CD4-positive, alpha-beta T cell treated with Interleukin-2 at 100 ng/mL for 4 hours (primary cell): ENCODE measurements at places on chromosomes 1 and 21.
A peak's percentile ranks its signal among the peaks of the same experiment; 100 is the strongest.

DNA sequence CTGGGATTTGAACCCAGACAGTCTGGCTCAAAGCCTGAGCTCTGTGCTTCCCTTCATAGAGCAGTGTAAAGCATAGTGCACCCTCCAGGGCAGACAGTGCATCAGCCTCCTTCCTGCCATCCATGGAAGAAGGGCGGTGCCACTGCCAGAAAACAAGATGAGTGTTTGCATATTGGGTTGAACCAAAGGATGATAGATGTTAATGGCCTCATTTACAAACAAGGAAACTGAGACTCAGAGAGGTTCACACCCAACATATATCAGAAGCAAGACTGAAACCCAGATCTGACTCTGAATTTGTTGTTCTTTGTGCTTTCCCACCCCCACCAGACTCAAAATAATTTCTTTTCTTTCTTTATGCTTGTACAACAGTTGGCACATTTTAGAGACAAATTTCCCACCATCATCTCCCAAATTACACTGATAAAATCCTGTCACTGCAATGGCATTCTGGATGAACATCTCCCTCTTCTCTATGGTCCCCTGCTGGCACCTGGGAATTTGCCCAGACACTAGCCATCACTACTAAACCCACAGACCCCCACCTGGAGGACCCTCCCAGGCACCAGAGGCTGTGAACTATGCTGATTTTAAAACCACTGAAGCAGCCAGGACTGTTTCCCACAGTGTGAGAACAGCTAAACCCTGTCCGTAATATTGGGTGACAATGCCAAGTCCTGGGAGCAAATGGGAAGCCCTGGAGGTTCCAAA is 45.4 kb upstream of the MPZL1 start:
- no peak for DNase-seq

DNA sequence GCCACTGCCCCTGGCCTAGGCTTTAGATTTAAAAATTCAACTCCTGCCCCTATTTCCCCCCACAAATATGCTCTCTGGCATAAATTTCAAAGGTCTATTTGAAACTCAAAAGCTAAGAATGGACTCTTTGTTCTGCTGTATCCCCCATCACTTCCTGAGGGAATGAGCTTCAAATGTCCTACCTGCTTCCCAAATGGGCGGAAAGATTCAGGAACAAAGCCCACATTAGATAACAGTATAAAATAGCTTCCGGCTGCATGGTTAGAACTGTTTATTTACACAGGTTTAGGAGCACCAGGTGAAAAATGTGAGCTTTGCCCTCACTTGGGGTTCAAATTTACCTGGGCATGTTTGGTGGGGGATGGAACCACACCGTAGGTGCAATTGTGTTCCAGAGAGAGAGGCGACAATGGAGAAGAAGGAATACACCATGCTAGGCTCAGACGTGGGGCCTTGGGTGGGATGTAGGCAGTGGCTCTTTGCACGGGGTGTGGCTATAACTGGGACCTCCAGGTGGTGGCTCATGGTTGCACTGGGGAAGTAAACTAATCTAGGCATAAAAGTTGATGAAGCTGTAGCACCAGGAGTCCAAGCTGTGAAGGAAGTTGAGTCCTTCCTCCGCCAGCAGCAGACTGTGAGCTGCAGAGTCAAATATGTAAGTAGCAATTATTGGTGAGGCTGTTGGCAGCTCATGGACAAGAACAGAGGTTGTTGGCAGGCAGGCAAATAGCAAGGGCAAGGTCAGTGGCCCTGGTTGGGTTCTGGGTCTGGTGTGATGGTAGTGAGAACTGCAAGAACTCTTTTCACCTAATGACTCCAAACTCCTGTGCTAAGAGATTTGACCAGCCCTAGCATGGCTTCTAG is 41.5 kb upstream of the SRSF10 start:
- DNase-seq = no peak

DNA sequence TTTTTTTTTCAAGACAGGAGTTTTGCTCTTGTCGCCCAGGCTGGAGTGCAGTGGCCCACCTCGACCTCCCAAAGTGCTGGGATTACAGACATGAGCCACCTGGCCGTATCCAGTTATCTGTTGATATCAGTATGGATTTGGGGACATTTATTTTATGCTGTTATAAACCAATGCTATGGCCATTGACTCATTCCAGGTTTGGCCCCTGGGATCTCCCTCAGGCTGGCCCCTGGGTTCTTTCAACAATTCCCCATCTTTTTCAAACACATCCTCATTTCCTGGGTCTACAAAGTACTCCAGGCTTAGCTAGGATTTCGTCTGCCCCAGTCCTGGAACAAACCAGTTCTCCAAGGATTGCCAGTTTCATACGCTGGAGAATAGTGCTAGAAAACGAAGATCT is 44.1 kb downstream of the WDR4 start:
- no peak for DNase-seq

GRCh38 chr21:19340303-19340702 is 936.7 kb upstream of the TMPRSS15 start:
- no peak for DNase-seq

- no peak for DNase-seq
Measured at GRCh38 chr1:43405219-43405875, 15.6 kb downstream of the SZT2 start.

DNA sequence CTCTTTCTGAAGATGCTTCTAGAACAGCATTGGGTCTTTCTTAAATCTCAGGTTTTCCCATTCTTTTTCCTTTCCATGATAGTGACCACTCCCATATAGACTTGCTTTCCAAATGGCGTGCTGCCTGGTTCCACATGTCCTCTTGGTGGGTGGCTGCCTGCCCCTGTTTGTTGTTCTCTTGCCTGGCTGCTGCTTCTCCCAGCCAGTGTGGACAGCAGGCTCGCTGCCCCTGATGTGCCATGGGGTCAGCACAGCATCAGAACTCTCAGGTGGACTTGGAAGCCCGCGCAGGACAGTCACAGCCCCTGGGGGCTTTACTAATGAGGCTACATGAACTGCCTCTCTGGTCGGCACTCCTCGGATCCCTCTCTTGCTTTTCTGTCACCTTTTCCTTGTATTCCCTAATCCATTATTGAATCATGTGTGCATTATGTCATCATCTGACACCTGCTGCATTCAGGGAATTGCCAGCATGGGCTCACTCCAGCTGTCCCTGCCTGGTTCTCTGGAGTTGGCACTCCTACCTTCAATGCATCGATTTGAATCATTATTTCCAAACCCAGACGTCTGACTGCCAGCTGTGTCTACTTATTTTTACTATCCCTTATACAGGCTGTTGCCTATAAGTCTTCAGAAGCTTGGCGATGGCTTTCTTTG is 100.5 kb upstream of the COA6 start:
- no peak for DNase-seq

DNA sequence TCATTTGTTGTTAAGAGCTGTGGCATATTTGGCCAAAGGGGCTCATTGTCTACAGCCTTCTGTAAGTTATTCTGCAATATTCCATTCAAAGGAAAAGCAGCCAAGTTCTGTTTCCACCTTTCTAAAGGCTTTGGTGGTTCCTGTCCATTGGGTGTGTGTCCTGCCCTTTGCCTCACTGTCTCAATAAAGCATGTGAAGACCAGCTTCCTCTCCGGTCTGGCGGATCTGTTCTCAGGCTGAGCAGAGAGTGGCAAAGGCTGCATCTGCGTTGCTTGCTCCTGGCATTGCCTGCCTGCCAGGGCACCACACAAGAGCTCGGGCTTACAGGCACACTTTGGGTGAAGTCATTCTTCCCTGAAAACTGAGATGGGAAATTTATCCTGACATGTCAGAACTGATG is 34.9 kb downstream of the ST6GALNAC3 start:
- no peak for DNase-seq

GRCh38 chr1:226402739-226403165 is 5.1 kb downstream of the PARP1 start:
- no peak for DNase-seq

GRCh38 chr1:207309745-207310273 is 11.7 kb upstream of the CD55 start:
- DNase-seq = no peak

DNA sequence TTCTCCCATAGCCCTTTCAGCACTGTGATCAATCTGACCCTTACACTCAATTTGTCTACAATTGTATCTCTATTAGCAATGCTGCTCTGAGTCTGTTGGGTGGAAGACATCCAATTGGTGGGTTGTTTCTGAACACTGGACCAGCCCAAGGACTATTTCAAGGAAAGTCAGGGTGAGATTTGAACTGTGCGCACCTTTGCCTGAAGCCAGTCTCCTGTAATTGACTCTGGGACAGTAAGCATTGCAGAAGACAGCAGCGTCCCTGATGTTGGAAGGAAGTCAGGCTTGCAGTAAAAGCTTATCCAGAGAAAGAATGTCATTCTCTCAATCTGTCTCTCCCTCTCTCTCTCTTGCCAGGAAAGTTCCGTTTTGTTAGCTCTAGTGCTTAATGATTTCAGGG is 233.9 kb downstream of the KIF26B start:
- DNase-seq = no peak

DNA sequence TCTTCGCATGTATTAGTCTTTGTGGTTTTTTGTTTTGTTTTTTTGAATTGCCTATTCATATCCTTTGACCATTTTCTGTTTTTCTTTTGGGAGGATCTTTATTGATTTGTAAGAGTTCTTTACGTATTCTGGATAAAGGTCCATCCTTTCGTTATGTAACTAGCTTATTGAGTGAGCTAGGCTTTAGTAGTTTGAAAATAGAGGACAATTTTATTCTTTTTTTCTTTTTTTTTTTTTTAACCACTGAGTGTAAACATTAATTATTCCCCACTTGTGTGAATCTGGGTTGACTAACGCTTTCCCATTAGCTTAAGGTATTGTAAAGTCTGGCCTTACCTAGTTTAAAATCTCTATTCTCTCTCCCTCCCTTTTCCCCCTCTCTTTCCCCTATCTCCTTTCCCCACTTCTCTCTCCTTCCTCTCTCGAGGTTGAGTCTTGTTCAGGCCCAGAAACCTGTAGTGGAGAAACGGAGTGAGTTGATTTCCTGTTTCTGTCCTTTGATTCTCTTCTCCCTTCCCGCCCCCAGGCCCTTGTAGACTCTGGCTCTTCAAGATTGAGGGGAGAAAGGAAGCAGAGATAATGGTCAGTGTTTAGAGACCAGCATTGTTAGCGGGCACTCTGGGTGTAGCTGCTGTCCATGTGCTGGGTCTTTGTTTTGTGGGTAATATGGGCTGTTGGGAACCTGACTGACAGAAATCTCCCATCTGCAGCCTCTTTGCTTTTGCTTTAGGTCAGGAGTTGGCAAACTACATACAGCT is 1.5 kb downstream of the MORC3 start:
- peak; percentile 12 for DNase-seq

GRCh38 chr1:212271823-212272485 is 13.3 kb upstream of the PPP2R5A start:
- no peak for DNase-seq

DNA sequence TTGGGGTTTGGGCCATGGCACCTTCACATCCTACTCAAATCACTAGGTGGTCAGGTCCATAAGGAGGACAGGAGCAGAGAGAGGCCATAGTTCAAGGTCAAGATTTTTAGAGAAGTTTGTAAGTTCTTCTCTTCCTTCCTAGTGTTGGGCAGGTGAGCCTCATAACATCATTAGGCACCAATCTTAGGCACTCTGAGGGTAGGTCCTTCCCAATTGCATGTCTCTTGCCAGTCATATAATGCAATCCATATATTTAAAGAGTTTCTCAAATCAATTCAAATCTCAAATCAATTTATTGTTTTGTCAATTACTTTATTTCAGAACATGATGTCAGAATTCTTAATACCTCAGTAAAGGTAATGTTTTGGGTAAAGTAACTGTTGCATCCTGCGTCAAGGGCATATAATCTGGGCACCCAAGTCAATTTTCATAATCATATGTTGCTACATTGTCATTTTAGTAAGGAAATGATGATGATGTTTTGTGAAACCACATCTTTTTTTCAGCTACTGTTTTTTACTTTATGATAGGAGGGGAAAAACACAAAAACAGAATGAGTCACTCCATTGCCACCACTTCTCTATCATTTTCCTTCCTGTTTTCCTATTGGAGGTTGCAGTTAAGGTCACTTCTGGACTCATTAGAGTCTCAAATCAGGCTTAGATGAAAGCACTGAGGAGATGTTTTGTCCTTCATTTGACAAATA is 122.7 kb downstream of the UCHL5 start:
- peak; percentile 12 for DNase-seq

GRCh38 chr1:67735806-67736627 is 51.0 kb downstream of the GADD45A start:
- peak; percentile 38 for DNase-seq

DNA sequence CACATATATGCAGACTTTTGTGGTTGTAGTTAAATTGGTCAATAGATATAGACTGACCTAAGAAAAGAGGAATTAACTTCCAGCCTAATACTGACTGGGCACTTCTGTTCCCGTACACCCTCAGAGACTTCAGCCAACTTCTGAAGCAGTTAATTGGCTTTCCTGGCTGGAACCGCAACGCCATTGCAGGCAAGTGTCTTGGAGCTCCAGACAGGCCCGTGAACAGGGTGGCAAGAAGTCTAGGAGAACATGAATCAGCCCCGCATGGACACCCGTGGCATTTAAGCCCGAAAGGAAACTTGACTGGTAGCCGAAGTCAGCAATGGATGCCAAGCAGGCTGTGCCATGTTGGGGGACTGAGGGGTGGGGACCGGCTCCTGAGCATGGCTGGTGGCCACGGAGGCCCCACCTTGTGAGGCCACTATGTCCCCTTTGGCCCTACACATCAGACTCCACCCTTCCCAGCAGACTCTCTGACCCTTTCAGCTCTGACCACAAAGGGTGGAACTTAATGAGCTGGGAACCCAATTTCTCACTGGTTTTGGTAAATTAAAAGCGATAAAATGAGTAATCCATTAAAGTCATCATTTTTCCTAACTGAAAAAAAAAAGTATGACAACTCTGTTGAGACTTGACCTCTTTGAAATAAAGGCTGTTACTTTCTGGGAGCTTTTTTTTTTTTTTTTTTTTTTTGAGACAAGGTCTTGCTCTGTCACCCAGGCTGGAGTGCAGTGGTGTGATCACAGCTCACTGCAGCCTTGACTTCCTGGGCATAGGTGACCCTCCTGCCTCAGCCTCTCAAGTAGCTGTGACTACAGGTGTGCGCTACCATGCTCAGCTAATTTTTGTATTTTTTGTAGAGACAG is 54.1 kb downstream of the RUNX1 start:
- DNase-seq = no peak

DNA sequence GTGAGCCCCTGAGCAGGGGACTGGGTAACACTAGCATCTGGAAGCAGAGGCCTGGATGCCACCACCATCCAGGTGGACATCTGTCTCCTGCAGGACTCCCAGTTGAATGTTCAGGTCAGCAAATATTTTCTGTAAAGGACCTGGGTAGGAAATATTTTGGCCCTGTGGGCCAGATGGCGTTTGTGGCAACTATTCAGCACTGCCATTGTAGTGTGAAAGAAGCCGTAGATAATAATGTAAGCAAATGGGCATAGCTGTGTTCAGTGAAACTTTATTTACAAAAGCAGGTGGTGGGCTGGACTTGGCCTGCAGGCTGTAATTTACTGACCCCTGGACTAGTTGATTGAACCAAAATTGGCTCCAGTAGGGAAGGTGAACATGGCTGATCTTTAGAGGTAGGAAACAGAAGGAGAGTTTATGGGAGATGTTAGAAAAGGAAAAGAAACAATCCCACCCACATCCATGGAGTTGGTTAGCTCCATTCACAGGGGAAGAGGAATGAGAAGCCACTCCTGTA is 20.0 kb upstream of the CD101 start:
- DNase-seq = no peak
